ENCODE measurements at places on chromosomes 1 and 21.

GRCh38 chr1:94982398-94982797, 55.5 kb upstream of the CNN3 start:
- DNase-seq, result no peak

- DNase-seq, result no peak
Observed at GRCh38 chr1:110272045-110272444, 61.9 kb downstream of the KCNC4 start.

- no peak for DNase-seq
Observed at GRCh38 chr21:35575280-35575915, 484.9 kb downstream of the SETD4 start.

DNA sequence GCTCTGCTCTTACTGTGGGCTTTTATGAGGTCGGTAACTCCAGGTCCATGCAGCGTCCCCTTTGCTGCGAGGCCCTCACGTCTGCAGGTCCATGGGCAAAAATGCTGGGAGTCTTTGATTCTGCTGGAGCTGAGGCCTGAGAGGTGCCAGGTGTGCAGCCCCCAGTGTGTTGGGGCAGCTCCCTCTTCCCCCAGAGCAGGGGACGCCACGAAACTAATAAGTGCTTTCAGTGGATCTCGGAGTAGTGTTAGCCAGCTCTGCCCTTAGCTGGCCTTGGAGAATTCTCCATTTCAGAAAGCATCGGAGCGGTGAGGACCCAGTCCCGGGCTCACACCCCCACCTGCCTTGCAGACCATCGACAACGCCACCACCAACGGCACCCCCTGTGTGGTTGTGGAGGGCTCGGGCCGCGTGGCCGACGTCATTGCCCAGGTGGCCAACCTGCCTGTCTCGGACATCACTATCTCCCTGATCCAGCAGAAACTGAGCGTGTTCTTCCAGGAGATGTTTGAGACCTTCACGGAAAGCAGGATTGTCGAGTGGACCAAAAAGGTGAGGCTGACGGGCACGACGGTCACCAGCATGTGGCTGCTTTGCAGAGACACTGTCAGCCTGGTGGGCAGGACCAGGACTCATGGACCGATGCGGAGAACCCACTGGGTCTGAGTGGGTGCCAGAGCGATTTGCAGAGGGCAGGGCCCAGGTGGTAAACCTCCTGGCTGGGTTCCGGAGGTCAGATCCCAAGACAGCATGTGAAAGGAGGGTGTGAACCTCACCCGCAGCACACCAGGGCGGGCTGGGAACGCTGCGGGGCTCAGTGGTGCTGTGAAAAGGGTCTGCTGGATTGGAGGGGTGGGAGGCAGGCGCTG, 25.5 kb downstream of the TRPM2 start:
- no peak for DNase-seq

GRCh38 chr1:11355559-11356475, 82.8 kb downstream of the UBIAD1 start:
- no peak for DNase-seq

GRCh38 chr1:30360281-30360680, 363.1 kb downstream of the MATN1 start:
- DNase-seq, result no peak

DNA sequence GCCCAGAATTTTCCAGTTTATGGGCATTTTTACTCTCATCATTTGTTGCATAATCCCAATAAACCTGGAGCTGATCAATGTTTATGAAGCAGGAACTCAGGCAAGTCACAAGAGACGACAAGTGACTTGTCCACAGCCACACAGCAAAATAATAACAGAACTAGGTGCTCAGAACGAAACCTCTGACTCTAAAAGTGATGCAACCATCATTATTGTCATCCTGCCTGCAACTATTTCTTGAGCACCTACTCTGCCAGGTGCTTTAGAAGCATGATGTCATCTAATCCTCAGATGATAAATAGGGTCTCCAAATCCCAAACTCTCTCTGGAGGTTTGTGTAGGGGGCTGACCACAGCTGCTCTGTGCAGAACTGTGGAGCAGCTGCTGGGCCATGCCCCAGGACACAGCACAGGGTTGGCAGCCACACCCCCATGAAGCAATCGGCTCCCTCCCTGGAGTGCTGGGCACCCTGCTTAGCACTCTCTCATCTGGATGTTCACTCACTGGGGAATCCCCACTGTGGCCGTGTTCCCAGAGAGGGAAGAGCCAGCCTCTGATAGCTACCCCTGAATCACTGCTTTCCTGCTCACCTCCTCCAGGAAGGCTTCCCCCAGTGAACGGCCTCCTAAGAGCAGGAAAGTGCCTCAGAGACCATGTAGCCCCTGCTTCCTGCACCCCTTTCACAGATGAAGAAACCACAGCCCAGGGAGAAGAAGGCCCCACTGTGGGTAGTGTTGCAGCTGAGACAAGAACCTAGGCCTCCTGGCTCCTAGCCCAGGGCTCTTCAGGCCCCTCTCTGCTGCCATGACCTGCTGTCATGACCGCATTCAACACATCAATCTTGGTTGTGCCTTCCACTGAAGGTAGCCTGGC, 2.1 kb downstream of the TTC22 start:
- DNase-seq, result no peak

- no peak for DNase-seq
Observed at GRCh38 chr1:236214761-236215160, 67.0 kb downstream of the ERO1B start.

- no peak for DNase-seq
Observed at GRCh38 chr1:61486783-61487536, 238.0 kb downstream of the TM2D1 start.

DNA sequence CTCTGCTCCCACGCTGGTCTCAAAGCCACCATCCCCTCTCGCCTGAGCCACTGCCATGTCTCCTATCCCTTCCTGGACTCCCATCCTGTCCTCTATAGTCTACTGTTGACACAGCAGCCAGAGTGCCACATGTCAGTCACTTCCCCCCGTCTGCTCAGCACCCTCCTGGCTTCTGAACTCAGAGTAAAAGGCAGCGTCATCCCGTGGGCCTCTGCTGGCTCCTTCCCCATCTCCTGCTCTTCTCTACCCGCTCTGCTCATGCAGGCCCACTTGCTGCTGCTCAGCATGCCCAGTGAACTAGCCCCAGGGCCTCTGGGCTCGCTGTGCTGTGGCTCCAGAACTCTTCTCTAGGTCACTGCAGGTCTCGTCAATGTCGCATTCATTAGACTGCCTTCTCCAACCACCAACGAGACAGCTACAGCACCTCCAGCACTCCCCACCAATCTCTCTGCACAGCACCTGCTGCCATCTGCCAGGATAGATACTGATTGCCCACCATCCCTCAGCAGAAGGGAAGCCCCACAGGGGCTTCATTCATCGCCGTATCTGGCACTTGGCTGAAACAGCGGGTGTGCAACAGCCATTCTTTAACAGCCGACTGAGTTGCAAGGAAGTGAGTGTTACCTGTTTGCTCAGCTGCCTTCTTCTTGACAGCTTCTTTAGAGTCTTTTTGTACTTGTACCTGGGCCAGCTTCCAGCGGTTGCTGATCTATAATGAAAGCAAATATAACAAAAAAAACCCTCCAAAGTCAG, 11.8 kb upstream of the SRM start:
- no peak for DNase-seq

GRCh38 chr1:45908611-45909140, 105.3 kb downstream of the MAST2 start:
- DNase-seq, result no peak

Measured in SK-N-MC (cell line).